ENCODE measurements at places on chromosomes 16 and 17.

- no peak for DNase-seq
Measured at GRCh38 chr16:14375132-14375491, 254.9 kb downstream of the PARN start.

- no peak for DNase-seq
Measured at GRCh38 chr17:17892731-17893130, 55.9 kb upstream of the SREBF1 start.

GRCh38 chr16:54937671-54938211 lies 7.1 kb downstream of the IRX5 start:
- DNase-seq: no peak

DNA sequence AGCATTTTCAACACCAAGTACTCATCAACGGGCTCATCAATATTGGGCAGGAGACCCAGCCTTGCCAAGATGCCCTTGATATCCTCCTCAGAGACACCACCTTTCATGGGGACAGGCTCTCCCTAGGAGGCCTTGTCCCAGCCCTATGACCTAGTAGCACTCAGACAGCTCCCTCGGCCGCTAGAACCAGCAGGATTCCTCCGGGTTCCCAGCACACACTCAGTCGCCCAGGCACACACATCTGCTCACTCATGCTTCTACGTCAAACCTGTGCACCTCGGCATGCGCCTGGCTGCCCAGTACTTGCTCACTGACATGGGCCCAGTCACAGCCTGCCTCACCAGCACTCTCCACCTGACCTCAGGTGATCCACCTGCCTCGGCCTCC lies 17.0 kb downstream of the SRCIN1 start:
- no peak for DNase-seq

- no peak for DNase-seq
Measured at GRCh38 chr16:73846356-73846755, 450.3 kb upstream of the PSMD7 start.

- DNase-seq: peak; percentile 86
Measured at GRCh38 chr17:63834431-63835166, 7.1 kb upstream of the FTSJ3 start.

DNA sequence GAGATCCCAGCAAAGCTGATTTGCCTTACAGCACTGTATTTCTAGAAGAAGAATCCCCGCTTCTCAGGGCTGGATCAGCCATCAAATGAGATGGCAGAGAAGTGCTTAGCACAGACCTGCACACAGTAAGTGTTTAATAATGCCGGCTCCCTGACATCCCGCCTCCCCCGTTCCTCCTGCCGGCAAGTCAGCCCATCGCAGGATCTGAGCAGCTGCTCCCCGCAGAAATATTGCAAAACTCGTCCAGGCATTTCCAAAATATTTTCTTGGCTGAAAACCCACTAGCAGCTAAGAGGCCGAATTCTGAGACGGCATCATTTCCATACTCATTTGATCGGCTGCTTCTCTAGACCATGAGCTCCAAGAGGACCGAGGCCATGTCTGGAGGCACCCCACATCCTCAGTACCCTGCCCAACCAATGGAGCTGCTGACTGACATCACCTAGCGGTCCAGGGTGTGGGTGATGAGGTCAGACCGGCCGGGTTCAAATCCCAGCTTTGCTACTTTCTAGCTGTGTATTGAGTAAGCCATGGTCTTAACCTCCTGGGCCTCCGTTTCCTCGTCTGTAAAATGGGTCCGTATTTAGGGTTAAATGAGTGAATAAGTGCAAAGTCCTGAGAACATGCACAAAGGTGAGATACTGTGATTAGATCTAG lies 251.5 kb downstream of the KATNIP start:
- DNase-seq: no peak

DNA sequence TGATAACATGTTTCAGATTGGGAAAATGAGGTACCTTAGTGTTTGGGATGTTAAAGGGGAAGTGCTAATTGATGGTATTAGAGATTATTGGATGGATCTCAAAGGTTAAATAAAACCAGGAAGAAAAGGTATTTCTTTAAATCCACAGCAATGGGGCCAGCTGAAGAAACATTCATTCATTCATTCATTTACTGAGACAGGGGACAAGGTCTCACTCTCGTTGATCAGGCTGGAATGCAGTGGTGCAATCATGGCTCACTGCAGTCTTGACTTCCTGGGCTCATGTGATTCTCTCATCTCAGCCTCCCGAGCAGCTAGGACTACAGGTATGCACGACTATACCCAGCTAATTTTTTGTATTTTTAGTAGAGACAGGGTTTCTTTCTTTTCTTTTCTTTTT lies 19.8 kb downstream of the EARS2 start:
- DNase-seq: no peak

DNA sequence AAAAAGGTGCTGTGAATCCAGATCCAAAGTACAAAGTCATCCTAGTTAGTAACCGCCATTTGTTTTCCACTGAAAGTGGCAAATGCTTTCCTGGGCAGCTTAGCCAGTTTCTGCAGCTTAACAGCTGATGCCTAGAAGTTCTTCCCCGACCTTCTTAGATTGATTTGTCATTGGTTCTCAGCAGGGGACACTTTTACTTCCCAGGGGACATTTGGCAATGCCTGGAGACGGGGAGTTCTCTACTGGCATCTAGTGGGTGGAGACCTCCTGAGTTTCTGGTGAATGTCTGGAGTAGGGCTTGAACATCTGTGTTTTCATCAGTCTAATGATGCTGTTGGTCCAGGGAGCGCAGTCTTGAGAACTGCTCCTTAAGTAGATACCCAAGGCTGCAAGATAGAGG lies 7.6 kb downstream of the DNAJA3 start:
- DNase-seq: peak; percentile 11

- DNase-seq: no peak
Measured at GRCh38 chr16:64362193-64362592, 759.7 kb downstream of the CDH11 start.

DNA sequence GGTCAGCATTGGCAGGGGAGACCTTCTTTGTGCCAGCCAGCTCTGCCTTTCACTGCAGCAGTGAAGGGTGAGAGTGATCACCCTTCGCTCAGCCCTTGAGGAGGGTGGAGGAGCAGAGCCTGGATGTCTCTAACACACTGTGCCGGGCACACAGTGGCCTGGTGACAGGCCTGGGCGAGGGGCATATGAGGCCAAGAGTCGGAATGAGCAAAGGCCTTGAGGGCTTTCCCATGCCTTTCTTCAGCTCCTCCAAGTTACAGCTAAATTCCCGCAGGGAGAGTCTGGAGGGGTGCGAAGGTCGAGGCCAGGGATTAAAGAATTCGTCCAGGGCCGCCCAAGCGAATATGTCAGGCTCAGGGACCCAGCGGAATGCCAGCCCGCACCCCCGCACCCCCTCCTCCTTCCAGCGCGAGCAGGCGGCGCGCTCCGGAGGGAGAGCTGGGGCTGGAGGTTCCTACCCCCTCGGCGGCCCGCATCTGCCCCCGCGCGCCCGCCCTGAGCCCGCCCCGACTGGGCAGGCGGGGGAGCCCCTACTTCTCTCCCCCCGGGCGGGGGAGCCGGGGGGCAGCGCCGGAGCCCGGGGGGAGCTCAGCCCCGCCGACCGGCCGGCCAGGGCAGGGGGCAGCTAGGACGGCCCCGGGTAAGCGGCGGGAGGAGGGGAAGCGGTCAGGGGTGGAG lies at the start of gene RASL10B:
Gene RASL10B (plus strand): TSS at position 401 of the 678 bp plus-strand sequence. CDS start 3,546 bp downstream, outside the sequence.
- DNase-seq: peak; percentile 39

DNA sequence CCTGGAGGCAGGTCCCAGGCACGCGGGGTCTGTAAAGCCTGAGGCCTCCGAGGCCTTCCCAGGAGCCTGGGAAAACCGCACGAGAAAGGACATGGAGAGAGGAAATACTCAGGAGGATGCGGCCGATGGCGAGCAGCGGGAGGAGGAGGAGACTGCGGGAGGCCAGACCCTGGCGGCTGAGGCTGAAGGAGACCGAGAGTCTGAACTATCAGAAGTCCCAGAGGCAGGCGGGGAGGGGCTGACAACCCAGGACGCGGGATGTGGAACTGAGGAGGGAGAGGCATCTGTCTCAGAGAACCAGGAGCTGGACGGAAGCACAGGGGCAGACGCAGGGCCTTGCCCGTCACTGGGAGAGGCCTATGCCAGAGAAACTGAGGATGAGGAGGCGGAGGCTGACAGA lies 2.4 kb downstream of the APOBR start:
- DNase-seq: no peak

DNA sequence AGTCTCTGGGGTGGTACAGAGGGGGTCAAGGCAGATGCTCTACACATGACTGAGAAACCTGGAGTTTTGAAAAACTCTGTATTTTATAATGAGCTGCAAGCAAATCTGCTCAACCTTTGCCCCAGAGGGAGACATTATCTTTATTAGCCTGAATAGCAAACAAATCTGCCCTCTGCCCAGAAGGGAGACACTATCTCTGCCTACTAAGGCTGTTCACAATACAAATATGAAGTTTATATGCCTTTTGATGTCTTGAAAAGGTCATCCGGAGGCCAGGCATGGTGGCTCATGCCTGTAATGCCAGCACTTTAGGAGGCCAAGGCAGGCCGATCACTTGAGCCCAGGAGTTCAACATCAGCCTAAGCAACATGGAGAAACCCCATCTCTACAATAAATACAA lies 11.0 kb upstream of the XYLT1 start:
- DNase-seq: no peak

DNA sequence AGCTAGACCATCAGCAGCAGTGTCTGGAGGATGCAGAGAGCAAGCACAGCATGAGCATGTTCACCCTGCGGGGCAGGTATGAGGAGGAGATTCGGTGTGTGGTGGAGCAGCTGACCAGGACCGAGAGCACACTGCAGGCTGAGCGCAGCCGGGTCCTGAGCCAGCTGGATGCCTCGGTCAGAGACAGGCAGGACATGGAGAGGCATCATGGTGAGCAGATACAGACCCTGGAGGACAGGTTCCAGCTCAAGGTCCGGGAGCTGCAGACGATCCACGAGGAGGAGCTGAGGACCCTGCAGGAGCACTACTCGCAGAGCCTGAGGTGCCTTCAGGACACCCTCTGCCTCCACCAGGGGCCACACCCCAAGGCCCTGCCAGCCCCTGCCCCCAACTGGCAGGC lies 38.8 kb downstream of the PLD6 start:
- no peak for DNase-seq

DNA sequence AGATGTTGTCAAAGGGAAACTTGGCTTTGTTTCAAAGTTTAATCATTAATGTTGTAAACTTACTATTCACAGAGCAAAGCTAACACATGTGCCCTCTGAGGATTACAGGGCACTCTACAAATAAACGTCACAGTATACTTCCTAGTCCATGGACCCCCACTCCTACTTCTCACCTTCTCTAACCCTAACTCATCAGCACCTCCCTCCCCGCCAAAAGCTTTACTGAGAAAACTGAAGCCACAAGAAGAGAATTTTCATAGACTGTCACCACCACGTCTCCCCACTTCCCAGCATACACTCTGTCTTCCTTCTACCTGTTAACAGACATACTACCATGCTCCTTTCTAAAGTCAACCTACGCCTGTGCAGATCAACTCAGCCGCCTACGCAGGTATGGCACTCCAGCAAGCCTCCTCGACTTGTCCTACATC lies 29.0 kb downstream of the HELZ start:
- DNase-seq: no peak

DNA sequence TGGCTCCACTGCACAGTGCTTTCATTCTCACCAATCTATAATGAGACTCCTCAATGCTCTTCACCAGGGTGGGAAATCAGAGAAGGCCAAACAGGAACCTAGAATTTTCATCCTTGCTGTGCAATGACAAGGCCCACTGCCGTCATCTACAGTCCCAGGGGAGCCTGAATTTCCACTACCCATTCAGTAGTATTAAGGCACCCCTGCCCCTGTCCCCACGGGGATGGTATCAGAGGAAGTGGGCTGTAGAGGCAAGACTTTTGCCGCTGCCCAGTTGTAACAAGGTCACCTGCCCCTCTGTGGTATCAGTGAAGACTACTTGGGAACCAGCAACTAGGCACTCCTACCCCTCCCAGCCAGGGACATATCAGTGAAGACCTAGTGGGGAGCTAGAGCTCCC lies 104.5 kb downstream of the C16orf78 start:
- no peak for DNase-seq

GRCh38 chr16:23213831-23214230 lies 31.3 kb downstream of the SCNN1G start:
- DNase-seq: no peak

- DNase-seq: no peak
Measured at GRCh38 chr16:55249936-55250335, 74.1 kb upstream of the IRX6 start.

- DNase-seq: no peak
Measured at GRCh38 chr17:81398832-81399411, 3.7 kb downstream of the BAHCC1 start.

DNA sequence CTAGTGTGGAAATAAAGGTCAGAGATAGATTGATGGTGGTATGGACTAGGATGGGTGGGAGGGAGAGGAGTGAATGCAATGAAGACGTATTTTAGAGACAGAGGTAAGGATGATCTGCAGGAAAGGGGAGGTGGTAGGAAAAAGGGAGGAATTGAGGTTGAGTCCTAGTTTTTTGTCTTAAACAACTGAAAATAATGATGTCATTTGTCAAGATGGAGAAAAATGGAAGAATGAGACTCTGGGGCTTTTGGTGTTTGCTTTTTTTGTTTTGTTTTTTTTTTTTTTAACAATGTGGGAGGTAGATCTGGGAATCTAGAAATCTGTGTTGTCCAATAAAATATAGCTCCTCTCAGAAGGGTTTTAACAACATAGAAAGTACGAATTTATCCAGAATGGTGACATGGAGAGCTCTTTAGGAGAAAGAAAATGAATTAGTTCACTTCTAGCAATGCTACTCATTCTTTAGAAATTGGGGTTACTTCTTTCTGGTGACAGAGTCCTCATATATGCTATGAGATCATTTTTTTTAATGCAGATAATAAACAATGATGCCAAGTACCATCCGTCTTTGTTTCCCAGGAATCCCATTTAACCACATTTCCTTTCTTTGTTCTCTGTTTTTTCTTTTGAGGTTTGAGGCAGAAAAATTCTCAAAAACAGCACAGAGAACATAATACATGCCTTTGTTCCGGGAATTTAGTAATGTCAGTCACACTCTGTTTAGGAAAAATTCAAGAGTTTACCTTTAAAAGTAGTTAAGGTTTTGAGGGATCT lies 225.3 kb upstream of the COX10 start:
- DNase-seq: no peak

- peak; percentile 87 for DNase-seq
Measured at GRCh38 chr17:6075845-6076244, 5.7 kb downstream of the WSCD1 start.

- DNase-seq: no peak
Measured at GRCh38 chr17:80930335-80931279, 61.0 kb upstream of the CHMP6 start.

GRCh38 chr17:42782166-42783061 lies 2.0 kb downstream of the WNK4 start:
- no peak for DNase-seq

Data from myocyte (in vitro differentiated cells).